ENCODE measurements at places on chromosomes 1 and 21.

GRCh38 chr1:234866007-234866866 is 256.3 kb upstream of the IRF2BP2 start:
- DNase-seq, result peak; percentile 29

- no peak for DNase-seq
Measured at GRCh38 chr21:39882151-39882838, 15.1 kb downstream of the PCP4 start.

DNA sequence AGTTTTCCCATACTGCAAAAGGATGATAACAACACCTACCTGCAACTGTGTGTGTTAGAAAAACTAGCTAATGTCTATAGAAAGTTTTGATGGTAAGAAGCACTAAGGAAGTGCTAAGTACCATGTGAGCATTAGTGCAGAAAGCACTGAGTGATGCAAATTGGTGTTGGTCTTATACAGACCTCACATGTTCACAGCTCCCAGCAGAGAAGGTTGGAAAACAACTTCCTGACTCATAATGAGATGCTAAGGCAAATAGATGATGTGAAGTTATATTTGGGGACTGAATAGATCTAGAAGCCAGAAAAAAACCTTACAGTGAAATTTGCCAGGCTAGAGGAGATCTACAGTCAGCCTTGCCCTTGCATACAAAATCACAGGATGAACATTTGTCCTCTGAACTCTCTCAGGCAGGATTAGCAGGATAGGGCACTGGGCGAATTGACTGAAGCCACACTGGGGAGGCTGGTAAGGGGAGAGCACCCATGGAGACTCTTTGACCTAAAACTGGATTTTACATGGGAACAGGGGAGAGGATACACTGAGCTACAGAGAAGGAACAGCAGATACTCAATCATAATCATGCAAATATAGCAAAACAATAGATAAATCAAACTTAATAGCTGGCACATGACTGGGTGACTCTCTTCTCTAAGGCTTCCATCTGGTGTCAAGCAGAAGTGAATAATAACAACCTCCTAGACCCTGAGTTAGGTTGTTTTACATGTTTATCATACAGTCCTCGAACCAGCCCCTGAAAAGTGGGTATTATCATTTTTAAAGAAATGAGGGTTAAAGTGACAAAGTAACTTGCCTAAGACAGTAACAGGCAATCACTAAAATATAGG is 61.3 kb downstream of the ASTN1 start:
- no peak for DNase-seq

GRCh38 chr1:219439376-219439775 is 173.5 kb downstream of the ZC3H11B start:
- no peak for DNase-seq

GRCh38 chr1:227766015-227766634 is 30.9 kb downstream of the SNAP47 start:
- DNase-seq, result no peak

DNA sequence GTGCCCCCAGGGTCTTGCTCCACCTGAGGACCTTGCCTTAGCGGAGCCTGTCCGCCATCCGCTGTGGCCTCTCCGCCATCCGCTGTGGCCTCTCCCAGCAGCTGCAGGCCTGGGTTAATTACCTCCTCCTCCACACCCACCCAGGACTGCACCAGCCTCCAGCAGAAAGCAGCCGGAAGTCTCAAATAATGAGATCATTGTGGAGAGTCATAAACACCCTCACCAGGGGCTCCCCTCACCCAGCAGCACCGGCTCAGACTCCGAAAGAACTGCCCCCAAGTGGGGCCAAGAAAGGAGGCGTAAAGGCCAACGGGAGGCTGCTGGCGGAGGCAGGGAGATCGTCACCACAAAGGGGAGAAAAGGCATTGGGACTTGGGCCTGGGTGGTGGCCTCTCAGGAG is 10.7 kb upstream of the GPR153 start:
- DNase-seq, result no peak

DNA sequence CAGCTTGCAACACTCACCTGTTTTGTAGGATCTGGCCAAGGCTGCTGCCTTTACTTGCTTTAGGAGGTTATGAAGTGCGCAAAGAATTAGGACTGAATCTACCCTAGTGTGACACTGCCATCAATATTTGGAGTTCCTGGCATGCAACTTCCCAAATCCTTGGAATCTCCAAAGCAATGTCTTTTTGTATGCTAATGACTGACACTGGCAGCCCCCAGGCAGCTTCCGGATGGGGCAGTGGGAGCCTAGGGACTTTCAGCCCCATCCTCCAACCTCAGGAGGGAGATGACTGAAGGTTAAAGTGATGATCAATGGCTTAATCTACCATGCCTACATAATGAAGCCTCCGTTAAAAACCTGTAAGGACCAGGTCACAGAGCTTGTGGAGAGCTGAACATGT is 5.5 kb downstream of the RCC2 start:
- no peak for DNase-seq

DNA sequence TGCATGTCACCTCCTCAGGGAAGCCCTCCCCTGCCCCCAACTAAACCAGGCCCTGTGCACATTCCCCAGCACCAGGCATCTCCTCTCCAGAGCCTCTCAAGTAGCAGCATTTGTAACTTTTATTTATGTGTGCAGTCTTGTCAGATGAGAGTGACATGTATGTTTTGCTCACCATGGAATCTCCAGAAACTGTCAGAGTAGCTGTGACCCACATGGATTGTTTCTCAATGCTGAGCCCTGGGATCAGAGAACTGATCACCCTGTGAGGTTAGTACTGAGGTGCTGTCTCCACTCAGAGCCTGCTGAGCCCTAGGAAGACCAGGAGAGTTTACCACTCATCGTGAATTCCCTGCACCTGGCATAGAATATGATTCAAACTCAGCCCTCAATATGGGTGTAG is 190.9 kb upstream of the EDN2 start:
- DNase-seq, result no peak

DNA sequence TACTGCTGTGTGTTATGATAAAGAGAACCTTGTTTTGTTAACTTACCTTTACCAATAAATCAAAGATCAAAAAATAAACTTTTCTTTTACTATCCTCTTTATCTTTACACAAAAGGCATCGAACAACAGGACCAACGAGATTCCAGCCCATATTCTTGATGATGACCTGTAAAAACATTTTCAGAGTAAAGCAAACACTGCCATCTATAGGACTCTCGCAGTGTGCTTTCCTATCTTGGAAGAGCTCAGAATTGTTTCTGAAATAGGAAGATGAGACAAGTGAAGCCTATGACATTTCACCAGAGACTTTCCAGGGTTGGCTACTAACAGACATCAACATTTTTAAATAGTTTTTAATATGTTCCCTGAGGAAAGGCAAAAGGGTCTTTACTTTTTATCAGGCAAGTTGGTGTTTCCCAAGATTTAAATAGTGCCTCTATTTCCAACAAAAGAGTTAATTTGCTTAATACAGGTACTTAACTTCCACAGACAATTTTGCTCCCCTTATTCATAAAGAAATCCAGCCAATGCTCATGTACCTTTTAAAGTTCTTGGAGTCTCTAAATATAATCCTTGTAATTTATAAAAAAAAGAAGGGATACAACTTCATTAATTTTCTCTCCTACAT is 7.3 kb downstream of the GLMN start:
- no peak for DNase-seq

DNA sequence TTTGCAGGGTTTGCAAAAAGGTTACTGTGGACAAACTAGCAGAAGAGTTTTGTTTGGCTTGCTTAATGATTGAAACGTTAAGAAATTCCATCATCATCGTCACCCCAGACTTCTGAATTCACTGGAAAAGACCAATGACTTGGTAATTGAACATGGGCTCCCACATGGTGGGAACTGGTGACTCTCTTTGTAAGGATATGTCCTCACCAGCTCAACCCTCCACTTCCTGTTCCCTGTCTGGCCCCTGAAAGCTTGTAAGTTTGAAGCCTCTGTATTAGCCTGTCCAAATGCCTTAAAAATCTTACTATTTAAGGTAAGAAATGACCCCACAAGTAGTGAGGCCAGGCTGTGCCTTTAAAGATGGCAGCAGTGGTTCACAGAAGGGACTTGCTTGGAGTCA is 9.7 kb downstream of the SYT6 start:
- DNase-seq, result no peak

DNA sequence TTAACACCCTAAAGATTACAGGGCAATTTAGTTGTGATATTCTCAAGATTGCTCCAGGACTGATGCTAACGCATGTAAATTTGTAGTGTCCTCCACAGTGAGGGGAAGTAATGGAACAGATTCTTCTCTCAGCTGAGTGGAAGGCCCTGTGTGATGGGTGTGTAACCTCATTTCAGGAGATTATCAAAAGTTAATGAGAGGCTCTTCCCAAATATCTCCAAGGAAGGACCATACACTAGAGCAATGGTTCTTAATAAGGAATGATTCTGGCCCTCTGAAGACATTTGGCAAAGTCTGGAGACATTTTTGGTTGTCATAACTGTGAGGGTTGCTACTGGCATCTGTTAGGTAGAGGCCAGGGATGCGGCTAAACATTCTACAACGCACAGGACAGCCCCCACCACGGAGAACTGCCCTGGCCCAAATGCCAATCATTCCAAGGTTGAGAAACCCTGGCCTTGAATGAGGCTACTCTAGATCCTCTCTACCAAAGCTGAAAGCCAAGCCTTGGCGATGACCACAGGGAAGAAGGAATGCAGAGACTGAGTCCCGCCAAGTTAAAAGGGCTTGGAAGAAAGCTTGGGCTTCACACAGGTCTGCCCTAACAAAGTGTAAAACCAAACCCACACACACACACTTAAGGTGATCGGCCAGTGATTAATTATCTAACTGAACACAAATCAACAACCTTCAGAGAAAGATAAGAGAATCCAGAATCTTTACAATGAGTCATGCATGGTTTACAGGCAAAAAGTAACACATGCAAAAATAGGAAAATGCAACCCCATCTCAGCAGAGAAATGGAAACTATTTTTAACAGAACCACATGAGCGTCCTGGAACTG is 135.8 kb downstream of the SYF2 start:
- no peak for DNase-seq

DNA sequence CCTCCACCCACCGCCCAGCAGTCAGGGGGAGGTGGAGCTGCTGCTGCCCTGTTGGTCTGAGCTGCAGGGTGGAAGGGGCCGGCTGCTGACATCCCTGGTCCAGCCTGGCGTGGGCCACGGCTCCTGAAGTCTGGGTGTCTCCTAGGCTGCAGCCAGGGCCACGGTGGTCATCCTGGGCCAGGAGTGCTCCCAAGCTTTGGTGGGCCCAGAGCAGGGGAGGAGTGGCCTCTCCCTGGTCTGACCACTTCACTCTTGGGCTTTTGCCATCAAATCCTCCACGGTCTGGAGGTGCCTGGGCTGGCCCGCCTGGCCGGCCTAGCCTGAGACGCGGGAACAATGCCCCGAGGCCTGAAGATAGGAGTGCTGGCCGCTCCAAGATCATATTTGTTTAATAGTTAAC is 5.8 kb downstream of the PRDM16 start:
- DNase-seq, result no peak

GRCh38 chr1:115929881-115930280 is 46.4 kb upstream of the SLC22A15 start:
- no peak for DNase-seq
